Stimulated activated CD4-positive, alpha-beta T cell treated with anti-CD3 and anti-CD28 coated beads, Interleukin-4, amount 100 ng/mL, for 1 hour (primary cell): ENCODE measurements at places on chromosomes 5 and 9.

GRCh38 chr9:38344566-38345324 is 47.8 kb upstream of the ALDH1B1 start:
- no peak for DNase-seq

- no peak for DNase-seq
Measured at GRCh38 chr5:137220523-137220927, 278.6 kb downstream of the SPOCK1 start.

DNA sequence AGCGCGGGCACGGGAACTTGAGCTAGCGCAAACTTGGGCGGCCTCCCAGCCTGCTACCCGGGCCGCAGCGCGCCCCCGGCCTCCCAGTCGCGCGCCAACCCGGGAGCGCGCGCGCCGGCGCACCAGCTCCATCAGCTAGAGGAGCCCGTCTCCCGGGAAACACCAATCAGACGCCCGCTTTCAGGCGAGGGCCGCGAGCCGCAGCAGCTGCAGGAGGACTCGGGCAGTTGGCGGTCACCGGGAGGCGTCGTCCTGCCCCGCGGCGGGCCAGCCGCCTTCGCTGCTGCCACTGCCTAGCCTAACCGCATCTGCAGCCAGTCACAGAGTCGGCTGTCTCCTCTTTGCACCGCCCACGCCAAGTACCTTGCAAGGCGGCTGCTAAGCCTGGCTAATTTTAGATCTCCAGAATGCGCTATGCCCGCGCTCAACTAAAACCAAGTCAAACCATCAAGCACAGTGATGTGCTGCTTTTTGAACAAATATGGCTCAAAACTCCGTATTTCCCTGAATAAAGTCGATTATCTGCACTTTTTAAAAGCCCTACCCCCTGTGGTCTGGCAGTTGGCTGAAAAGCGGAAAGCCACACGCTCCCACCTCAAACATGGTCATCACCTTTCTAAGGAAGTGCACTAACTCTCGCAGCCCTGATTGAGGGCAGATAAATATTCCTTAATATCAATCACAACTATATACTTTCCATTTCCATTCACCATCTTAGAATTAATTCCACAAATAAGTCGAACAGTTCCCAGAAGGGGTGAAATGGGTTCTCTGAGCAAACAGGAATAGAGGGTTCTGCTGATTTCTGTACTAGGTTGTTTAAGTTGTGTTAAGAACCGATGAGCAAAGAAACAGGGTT is 221.8 kb downstream of the MEF2C start:
- DNase-seq: peak; percentile 19

GRCh38 chr5:131595088-131596033 is 39.7 kb downstream of the RAPGEF6 start:
- DNase-seq: no peak

DNA sequence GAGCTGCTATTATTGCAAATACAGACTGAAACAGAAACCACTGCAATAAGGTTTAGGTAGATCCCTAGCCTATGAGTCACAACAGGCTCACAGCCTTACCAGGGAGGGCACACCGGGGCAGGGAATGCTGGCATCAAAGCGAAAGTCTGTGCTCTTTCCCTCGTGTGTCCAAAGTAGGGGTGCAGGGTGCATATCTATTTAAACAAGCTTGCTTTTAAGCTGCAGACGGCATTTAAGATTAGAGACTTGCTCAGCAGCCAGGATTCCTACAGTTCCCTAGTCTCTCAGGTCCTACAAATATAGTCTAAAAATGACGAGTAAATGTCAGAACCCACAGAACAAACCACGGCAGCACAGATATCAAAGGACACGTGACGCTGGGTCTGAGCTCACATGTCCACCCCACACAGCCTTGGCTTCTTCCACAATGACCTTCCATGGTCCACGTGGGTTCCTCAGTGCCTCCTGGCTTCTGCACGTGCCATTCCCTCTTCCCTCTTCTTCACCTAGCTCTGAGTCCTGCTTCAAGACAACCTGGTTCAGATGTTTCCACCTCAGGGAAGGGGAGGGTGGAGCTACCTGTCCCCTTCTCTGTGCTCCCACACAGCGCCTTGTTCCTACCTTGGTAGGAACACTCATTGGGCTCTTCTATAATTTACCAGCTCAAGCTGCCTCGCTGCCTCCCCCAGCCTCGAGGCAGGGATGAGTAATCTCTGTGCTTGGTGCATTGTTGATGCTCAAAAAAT is 193.2 kb downstream of the MAPKAP1 start:
- peak; percentile 29 for DNase-seq

DNA sequence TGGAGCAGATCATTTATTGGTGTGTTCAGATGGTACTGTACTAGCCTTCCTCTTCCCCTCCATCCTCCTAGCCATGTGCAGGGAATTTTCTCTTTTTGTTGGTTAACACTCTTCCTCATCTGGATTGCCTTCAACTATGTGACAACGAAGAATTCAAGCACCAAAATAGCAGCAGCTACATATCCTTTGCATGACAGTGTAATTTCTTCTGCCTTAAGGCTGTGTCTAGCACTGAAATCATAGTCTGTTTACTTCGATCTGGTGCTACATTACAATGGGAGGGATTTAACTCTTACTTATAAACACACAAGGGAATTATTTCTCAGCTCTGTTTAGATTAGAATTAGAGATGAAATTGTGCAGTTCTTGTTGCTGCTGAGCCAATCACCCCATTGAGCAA is 260.4 kb downstream of the ARL15 start:
- no peak for DNase-seq

DNA sequence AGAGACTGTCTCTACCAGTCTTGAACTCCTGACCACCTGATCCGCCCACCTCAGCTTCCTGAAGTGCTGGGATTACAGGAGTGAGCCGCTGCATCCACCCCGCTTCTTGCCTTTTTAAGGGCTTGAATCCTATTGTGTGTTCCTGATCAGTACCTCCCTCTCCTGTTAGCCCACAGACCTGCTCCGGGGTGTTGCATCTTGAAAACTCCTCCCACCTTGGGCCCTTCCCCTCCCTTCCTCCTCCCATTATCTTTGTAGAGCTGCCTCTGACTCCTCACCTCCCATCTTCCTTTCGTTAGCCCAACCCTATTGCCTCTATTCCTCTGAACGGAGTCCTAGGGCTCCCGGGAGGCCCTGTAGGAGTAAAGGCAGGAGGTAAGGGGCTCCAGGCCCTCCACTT is 48.5 kb upstream of the NEK6 start:
- DNase-seq: no peak

DNA sequence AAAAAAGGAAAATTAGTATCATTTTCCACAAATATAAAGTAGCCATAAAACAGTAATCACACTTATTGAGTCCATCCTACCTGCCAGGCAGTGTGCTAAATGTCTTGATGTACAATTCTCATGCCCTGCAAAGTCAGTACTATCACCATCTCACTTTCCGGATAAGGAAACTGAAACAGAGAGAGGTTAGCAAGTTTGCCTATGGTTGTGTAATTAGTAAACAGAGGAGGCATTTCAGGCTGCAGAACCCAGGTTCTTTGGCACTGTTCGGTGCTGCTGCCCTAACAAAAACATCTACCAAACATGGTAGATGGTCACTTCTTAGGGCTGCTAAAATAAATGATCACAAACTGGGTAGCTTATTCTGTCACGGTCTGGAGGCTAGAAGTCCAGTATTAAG is 22.6 kb downstream of the PLAC8L1 start:
- DNase-seq: no peak

DNA sequence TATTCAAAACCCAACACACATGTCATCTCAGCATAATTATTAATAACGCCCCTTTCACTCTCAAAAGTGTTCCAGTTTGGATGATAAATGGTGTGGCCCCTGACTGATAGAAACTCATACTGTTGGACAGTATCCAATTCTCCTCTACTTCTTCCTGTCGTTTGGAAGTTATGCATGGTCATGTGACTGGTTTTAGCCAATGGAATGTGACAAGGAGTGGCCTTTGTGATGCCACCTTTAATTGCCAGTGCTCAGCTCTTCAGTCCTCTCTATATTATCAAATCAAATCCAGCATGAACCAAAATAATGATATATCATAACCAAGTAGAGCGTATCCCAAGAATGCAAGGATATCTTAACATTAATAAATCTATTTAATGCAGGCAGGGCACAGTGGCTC is 117.8 kb upstream of the SPIN1 start:
- DNase-seq: no peak

GRCh38 chr9:69569738-69570451 is 102.3 kb downstream of the APBA1 start:
- no peak for DNase-seq

GRCh38 chr5:167639273-167639672 is 652.2 kb upstream of the WWC1 start:
- DNase-seq: no peak

DNA sequence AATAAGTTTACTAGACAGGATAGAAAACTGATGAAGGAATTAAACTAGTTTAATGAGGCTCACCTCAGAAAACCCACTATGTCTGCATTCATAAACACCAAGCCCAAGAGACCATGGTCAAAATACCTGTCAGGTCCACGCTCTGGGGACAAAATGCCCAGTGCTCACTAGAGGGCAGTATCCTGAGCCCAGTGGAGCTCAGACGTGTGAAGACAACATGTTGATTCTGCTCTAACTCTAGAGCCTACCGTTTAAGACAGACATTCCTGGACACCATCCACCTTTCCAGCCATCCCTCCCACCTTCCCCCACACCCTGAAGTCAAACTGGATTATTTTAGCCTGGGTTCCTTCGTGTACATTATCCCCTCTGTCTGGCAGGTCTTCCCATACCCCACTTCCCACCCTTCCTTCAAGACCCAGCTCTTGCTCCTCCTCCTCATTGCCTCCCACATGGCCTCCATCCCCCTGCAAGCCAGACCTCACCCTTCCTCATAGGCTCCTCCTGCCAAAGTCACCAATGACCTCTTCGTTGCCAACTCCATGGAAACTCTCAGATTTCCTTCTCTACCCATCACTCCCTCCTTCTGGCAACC is 142.3 kb upstream of the FSTL4 start:
- peak; percentile 12 for DNase-seq

DNA sequence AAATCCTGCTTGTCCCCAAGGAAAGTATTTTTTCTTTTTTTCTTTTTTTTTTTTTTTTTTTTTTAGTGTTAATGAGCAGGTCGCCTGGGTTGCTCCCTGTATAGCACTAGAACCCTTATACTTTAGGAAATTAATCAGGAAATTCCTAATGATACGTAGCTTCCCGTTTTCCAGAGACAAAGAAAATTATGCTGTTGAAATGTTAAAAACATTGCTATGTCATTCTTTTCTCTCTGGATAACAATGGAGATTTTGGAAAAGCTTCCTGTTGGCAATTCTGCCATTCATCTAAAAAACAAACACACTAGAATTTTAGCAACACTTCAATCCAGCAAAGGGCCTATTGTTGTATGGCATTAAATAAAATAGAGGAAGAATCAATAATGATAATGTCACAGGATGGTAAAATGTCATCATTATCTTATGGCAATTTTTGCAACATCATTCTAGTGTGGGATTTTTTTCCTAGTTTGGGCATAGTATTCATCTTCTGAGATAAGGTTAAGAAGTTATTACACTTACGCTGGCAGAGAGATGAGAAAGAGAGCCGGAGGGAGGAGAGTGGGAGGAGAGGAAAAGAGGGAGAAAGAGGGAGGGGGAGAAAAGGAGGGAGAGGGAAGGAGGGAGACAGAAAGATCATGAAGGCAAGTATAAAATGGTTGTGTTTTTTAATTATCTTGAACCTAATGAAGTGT is 315.8 kb upstream of the PDE4D start:
- no peak for DNase-seq

DNA sequence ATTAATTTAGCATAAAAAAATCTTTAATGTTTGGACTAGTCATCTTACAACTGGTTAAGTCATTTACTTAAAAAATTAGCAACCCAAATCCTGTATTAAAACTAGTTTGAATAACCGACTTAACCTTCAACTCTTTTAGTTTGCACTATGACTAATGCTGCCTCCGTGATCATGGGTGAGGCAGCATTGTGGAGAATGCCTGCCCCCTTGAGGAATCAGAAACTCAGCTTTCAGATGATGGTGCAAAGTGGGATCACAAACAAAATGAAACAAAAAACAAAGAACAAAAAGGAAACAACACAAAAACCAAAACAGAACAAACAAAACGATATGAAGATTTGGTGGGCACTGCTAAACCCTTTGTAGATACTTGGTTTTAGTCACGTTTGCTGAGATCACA is 127.0 kb upstream of the PALM2AKAP2 start:
- no peak for DNase-seq

- DNase-seq: no peak
Measured at GRCh38 chr9:116155698-116156039, 2.1 kb downstream of the PAPPA start.

DNA sequence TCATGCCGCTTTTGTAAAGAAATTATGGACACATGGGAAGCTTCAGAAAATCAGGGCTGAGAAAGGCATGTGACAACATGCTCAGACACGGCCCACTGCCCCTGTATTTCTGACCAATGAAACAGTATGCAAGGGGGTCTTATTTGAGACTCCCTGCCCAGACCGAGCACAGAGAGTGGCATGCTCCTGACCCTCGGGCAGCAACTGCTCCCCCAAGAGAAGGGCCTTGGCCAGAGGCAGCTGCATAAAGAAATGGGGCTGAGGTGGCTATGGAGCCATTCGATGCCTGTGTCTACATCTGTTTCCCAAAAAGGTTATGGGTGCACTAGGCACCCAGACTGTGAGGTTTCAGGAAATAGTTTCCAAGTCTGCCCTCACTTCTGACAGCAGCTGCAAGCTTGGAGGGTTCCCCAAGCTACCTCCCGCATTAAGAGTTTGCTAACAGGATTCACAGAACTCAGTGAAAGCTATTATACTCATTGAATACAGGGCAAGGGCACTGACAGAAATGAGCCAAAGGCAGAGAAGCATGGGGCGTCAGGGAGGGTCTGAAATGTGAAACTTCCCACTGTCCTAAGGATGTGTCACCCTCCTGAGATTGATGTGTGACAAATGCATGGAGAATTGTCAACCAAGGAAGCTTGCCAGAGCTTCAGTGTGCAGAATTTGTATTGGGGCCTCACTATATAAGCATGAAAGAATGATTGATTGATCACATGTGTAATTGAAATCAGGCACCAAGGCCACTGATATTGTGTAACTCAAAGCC is 94.3 kb downstream of the DAP start:
- no peak for DNase-seq

DNA sequence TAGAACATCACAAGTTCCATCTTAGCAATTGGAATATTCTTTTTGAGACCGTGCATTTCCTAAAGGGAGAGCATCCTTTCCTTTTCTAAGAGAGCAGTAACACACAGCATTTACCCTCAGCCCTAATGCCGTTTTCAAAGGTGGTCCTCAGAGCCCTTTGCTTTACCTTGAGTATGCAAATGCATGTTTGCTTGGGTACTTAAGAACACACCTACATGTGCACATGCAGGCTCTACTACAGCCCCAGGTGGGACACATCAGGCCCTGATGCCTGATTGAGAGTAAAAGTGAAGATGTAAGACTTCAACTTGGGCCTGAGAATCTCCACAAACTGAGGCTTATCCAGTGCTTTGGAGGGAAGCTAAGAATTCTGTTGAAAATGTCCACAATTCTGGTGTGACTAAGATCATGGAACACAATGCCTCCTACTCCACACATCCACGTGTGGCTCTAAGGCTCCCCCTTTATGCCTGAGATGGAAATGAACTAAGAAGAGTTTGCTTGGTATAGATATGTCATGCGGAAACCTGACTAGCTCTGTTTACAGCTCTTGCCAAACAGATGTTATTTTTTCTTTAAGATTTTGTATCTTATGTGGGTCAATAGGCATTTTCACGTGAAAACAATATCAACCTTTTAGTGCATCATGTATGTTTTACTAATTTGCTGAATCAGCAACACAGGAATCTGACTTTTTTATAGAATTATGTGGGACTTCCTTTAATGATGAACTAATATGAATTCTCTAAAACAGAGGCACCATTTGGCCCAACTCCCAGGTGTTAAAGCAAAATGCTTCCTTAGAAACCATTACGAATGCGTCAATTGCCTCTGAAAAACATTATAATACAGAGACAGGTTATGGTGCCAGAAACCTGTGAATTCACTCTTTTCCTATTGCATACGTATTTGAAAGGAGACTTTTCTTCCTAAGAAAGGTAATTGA is 48.9 kb upstream of the SLC2A8 start:
- DNase-seq: no peak
